CD4-positive, alpha-beta T cell treated with Interferon alpha-2 for 1 hour (primary cell): ENCODE measurements at places on chromosomes 5 and 9.

DNA sequence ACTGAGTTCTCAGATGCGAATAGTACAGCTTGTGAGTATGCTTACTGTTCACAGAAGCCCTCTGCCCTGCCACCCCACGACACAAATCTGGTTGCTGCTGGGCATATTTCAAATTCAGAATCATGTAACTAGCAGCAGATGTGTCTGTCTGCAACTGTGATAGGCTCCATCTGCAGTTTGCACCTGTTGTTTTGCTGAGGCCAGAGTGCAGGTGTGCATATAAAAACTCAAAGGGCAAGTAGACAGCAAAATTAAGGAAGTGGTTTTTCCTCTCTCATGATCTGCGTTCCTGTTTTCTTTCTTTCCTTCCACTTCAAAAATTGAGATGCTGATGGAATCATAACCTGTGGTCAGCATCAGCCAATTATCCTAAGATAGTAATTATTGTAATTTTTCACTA lies 1000.5 kb downstream of the PTPRD start:
- no peak for DNase-seq

DNA sequence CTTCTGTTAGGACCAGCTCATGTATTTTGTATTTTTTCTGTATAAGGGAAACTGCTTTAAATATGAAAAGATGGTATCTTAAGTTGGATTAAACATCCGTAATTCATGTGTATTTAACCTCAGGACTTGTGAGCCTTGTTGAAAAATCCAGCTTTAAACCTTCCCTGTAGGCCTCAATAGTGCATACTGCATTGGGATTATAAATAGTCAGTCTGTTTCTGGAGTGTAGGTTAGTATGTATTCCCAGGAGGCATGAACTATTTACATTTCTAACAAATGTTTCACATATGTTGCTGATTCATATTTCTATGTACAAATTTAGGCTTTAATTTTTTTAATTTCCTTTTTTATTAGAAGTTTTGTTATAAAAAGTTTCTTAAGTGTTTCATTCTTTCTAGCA lies 137.9 kb upstream of the GRHPR start:
- DNase-seq: no peak

- no peak for DNase-seq
Measured at GRCh38 chr5:7078901-7079300, 317.0 kb upstream of the ADCY2 start.

GRCh38 chr5:16508730-16509531 lies 43.3 kb upstream of the ZNF622 start:
- DNase-seq: no peak

- no peak for DNase-seq
Measured at GRCh38 chr5:150184990-150185912, 4.6 kb upstream of the SLC6A7 start.

GRCh38 chr9:136762915-136763648 lies 1.2 kb downstream of the LCN15 start:
- DNase-seq: peak; percentile 45

DNA sequence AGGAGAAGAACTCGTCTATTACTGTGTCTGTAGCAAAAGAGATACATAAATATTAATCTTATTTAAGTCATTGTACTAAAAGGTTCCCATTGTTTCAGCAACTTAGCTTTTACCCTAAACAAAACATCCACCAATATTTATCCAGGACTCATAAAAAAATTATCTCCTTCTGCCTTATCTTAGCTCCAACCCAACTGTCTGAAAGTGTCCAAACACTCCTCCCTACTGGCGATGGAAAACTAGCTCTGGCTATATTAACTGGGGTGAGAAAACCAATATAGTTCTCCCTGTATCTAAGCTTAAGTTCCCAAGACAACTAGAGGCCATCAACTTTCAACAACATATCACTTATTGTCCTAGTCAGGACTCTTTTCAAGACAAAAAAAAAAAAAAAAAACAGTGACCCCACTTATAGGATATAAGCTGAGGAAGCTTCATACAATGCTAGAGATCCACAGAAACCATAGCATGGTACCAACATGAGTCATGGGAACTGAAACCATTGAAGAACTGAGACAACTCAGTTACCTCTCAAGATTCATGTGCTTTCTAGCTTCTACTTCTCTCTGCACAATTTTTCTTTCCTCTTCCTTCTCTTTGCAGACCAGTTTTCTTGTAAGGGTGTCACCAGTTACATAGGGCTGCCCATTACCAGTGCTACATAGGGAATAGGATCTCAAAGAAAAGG lies 150.7 kb upstream of the RASA1 start:
- DNase-seq: no peak

- no peak for DNase-seq
Measured at GRCh38 chr5:75756211-75756610, 39.0 kb upstream of the POC5 start.

- no peak for DNase-seq
Measured at GRCh38 chr5:33995865-33996264, 11.4 kb upstream of the SLC45A2 start.

DNA sequence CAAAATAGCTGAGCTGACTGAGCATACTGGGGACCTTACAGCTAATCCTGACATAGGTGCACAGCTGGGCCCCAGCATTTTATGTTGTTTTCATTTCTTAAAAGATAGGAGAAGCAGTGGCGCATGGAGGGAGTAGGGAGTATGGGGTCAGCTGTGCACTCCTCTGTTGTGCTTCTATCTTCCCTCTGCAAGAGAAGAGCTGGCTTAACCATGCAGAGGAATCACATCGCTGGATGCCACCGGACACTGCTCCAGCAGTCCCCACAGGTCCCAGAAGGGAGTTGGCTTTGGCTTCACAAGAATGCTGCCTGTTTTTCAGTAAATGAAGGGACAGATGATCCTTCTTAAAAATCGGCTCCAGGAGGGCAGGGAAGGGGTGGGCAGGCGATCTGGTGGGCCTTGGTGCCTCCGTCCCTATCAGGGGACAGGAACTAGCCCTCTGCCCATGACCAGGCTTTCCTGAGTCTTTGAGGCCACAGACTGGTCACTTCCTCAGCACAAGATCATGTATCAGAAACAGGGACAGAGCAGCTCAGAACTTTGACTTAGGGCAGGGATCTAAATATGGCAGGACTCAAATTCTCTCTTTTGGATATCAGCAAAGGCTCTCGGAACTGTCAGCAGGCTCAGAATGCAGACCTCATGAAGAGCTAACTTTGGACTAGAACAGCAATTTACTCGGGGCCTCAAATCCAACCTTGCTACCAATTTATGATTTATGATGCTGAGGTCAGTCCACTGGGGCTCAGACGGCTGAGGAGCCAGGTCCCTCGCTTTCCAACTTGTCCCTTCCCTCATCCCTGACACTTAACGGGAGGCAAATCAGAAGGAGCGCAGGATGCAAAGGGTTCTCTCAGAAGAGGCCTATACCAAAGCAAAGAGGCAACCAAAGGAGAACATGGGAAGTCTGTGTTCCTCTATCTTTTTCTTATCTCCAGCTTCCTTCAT lies 47.2 kb downstream of the MARCHF3 start:
- no peak for DNase-seq

DNA sequence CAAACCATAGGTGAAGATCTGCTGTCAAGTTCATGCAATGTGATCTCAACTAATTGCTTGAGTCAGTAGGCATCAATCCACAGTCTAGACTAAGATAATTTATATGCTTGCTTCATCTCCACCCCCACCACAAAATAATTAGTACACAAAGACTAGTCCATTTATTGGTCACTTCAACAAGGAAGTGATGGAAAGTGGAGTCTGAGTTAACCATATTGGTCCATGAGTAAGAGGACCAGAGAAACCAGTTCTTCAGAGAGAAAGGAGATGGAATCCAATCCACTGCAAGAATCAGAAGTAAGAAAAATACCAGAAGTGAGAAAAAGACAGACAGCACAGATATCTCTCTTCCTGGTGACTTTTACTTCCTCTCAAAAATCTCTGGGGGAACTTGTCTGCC lies 366.5 kb downstream of the CHSY3 start:
- no peak for DNase-seq

GRCh38 chr5:177550122-177550521 lies 4.2 kb downstream of the FAM193B start:
- DNase-seq: no peak
